Activated naive CD8-positive, alpha-beta T cell treated with anti-CD3 and anti-CD28 coated beads, Interleukin-2, amount 50 U/mL, for 24 hours (primary cell): ENCODE measurements at places on chromosomes 2 and 18.

DNA sequence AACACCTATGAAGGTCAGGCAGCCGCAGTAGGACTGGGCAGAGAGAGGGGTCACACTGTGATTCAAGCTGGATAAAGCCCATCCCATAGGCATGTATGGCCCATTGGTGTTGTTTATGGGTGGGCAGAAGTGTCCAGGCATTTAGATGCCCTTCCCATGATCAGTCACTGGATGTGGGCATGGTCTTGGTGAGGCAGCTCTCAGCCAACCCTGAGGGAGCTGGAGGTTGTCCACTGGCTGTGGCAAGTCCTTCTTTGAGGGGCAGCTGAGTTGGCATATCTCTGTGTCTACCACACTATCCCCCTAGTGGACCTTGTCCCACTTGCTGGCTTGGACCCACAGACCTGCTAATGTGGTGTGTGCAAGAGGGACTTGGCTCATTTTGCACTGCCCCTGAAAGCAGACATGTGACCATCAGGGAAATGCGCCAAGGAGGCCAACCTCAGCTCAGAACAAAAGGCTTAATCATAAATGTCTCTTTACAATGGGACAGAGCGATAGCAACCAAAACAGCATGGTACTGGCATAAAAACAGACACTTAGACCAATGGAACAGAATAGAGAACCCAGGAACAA lies 82.0 kb downstream of the TMEM17 start:
- DNase-seq, result no peak

DNA sequence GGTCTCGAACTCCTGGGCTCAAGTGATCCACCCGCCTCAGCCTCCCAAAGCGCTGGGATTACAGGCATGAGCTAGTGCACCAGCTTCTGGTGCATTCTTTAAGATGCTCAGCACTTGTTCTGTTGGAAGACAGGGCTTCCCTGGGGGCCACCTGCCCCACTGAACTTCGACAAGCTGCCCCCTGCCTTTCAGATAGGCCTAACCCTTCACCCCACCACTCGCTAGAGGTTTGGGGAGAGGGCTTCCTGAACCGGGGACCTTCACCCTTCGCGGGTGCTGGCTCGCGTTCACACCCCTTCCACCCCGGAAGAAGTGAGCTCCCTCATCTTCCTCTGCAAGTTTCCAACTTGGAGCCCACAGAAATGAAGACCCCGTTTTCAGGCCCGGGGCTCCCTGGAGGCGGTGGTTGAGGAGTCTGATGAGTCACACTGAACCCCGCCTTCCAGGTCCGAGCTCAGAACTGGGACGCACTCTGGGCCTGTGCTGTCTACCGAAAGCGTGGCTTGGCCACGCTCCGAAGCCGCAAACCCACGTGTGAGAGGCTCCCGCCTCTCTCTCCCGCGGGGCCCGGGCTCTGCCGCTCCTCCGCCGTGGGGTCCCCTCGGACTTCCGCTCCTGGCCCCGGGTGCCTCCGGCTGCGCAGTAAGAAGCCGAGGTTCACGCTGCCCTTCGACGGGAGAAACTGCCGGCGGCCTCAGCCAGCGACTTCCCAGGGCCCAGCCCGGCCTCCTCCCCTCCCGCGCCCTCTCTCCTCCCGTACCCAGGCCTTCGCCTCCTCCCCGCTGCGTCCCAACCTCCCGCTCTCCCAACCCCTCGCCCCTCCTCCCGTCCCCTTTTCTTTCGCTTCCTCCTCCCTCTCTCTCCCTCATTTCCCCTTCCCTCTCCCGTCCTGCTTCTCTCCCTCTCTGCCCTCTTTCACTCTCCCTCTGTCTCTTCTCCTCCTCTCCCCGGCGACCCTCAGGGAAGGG lies 47.5 kb upstream of the SP3 start:
- peak; percentile 39 for DNase-seq

- DNase-seq, result no peak
Measured at GRCh38 chr2:23350041-23350791, 34.8 kb upstream of the KLHL29 start.

DNA sequence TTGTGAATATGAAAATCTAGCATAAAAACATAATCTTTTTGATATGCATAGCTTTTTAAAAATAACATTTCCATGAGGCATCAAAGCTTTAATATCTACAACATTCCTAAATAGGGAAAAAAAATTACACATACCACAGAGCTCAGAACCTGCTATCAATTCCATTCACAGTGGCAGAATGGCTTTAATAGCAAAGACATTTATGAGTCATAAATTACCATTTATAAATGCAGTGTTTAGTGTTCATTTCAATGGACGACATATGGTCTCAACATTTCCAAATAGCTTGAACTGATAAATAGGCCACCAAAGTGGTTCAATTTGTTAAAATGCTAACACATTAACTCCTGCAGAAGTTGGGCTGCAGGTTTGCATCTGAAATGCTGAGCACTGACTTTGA lies 600.6 kb upstream of the SETBP1 start:
- no peak for DNase-seq

- no peak for DNase-seq
Measured at GRCh38 chr2:11408959-11409571, 56.9 kb downstream of the E2F6 start.

- DNase-seq, result no peak
Measured at GRCh38 chr2:127479866-127480743, 46.2 kb downstream of the IWS1 start.

GRCh38 chr2:239910404-239910803 lies 114.7 kb downstream of the NDUFA10 start:
- DNase-seq, result no peak

DNA sequence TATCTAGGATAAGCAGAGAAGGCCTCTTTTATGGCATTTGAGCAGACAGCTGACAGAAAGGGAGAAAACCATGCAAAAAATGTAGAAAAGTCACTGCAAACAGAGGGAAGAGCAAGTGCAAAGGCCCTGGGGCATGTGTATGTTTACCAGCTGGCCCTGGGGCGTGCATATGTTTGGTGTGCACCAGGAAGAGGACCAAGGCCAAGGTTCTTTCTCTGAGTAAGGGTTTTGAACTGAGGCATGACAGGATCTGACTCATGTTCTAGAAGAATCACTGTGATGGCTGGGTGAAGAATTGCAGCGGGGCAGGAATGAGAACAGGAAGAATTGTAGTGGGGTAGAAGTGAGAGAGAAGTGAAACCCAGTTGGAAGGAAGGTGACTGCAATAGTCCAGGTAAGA lies 69.6 kb downstream of the STEAP3 start:
- DNase-seq, result no peak

- no peak for DNase-seq
Measured at GRCh38 chr2:42086500-42086953, 38.7 kb downstream of the PKDCC start.

GRCh38 chr2:221322741-221323140 lies 249.4 kb downstream of the EPHA4 start:
- DNase-seq, result no peak

- DNase-seq, result peak; percentile 26
Measured at GRCh38 chr2:227862227-227862740, 9.1 kb upstream of the DAW1 start.

DNA sequence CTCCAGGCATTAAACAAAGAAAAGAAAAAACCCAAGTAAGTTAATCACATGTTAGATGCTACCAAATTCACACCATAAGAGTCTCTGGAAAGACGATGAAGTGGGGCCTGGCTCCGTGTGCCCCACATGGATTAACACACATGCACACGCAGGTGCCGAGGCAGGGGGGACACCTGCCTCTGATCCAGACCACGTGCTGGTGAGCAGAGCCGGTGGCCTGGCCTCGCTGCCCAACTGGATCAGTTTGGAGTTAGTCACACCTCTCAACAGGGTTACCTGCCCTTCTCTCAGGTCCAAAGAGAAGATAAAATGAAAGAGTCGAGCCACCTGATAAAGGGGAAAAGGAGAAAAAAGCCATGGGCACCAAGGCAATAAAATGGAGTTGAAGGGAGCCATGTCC lies 40.5 kb downstream of the MRPL35 start:
- DNase-seq, result no peak

GRCh38 chr2:71073475-71073874 lies 5.0 kb downstream of the NAGK start:
- no peak for DNase-seq

GRCh38 chr2:133173224-133173623 lies 395.0 kb downstream of the NCKAP5 start:
- DNase-seq, result no peak

DNA sequence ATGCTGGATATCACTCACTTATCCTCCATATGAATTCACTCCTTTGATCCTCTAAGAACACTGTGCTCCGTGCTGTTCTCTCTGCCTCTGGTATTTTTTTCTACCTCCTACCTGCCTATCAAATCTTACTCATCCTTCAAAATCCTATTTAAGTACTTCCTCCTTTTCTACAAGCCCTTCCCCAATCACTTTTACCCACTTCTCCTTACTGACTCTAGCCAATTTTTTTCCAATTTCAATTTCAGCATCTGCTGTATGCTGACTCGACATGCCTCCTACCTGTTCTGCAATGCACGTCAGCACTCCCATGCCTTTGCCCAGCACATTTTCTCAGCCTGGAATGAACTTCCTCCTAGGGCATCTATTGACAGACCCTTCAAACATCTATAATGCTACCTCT lies 37.3 kb upstream of the LNPK start:
- no peak for DNase-seq

- peak; percentile 21 for DNase-seq
Measured at GRCh38 chr2:230927711-230928341, 2.8 kb upstream of the GPR55 start.

DNA sequence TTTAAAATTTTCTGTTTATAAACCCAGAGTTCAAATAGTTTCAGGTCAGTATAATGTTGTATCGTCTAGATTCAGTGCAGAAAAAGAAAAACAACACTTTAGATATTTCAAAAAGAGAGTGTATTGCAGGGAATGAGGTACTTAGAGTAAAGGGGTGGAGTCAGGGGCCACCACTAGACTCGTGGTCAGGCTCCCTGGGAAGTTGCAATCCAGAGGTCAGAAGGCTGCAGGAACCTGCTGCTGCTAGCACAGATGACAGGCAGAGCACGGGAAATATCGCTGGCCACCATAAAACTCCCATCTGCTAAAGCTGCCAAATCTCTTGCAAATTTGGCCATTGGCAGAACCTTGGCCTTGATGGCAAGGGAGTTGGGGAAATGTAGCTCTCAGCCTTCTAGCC lies 64.6 kb downstream of the THNSL2 start:
- DNase-seq, result no peak

- no peak for DNase-seq
Measured at GRCh38 chr2:215137741-215138340, 585 bp downstream of the ABCA12 start.

GRCh38 chr18:38872342-38872741 lies 1306.7 kb upstream of the CELF4 start:
- DNase-seq, result no peak

- no peak for DNase-seq
Measured at GRCh38 chr18:58350526-58350925, 278.4 kb downstream of the ALPK2 start.

- DNase-seq, result no peak
Measured at GRCh38 chr2:227415538-227416424, 28.0 kb upstream of the SCYGR1 start.

DNA sequence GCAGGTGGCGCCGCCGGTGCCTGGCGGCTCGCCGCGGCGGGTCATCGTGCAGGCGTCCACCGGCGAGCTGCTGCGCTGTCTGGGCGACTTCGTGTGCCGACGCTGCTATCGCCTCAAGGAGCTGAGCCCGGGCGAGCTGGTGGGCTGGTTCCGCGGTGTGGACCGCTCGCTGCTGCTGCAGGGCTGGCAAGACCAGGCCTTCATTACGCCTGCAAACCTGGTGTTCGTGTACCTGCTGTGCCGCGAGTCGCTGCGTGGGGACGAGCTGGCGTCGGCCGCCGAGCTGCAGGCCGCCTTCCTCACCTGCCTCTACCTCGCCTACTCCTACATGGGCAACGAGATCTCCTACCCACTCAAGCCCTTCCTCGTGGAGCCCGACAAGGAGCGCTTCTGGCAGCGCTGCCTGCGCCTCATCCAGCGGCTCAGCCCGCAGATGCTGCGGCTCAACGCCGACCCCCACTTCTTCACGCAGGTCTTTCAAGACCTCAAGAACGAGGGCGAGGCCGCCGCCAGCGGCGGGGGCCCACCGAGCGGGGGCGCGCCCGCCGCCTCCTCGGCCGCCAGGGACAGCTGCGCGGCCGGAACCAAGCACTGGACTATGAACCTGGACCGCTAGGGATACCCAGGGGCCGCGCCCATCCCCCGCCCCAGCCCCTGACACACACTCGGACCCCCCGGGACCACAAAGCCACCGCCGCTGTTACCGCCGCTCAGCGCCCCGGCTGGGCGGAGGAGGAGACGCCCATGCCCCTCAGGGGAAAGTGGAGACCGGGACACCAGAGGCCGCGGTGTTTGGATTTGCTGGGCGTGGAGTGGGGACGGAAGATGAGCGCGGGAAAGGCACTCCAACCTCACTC lies 1.1 kb downstream of the CDK5R2 start:
- no peak for DNase-seq

GRCh38 chr2:150480241-150480640 lies 7.2 kb downstream of the RND3 start:
- no peak for DNase-seq

- DNase-seq, result no peak
Measured at GRCh38 chr18:23540867-23541266, 37.6 kb downstream of the RMC1 start.

GRCh38 chr2:144946263-144946662 lies 426.3 kb upstream of the ZEB2 start:
- DNase-seq, result no peak

DNA sequence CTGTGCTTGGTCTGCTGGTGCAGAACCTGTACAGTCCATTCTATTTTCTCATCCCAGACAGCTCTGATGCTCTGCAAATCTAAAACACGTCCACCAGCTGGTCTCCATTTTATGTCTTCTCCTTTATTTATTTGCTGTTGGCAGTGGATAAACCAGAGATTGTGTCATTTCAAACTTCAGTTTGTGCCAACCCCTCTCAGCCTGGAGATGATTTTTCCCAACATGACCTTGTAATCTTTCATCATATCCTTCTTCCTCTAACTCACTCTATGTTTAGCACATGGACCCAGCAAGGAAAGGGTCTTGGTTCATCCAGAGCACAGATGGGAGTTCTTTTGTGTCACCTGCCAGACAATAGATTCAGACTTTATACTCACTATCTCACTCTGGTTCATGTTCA lies 273.2 kb downstream of the MTX2 start:
- DNase-seq, result no peak

DNA sequence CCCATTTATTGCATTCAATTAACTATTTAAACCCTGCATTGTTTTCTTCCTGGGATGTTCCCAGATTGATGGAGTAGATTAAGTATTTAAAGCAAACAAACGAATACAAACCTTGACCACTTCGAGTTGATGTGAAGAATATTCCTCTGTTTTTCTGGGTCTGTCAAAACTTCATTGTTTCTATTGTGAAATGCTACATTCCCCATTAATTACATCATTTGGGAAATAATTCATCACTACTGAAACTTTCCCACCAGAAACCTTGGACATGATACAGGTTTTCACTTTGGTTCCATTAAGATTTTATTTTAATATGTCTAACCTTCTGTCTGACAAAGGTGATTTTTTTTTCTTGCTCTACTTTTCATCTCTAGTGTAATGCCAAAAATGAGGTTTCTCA lies 365.1 kb upstream of the ETAA1 start:
- no peak for DNase-seq

- DNase-seq, result no peak
Measured at GRCh38 chr2:118224895-118225311, 136.6 kb downstream of the INSIG2 start.

- DNase-seq, result no peak
Measured at GRCh38 chr2:217177720-217178119, 317.9 kb upstream of the TNP1 start.

GRCh38 chr2:146801886-146802285 lies 1042.9 kb upstream of the ACVR2A start:
- DNase-seq, result no peak

- DNase-seq, result no peak
Measured at GRCh38 chr2:224734949-224735348, 18.8 kb upstream of the CCDC195 start.
